CD4-positive, alpha-beta T cell treated with Interleukin-1 beta for 1 hour (primary cell): ENCODE measurements at places on chromosomes 3 and 15.

DNA sequence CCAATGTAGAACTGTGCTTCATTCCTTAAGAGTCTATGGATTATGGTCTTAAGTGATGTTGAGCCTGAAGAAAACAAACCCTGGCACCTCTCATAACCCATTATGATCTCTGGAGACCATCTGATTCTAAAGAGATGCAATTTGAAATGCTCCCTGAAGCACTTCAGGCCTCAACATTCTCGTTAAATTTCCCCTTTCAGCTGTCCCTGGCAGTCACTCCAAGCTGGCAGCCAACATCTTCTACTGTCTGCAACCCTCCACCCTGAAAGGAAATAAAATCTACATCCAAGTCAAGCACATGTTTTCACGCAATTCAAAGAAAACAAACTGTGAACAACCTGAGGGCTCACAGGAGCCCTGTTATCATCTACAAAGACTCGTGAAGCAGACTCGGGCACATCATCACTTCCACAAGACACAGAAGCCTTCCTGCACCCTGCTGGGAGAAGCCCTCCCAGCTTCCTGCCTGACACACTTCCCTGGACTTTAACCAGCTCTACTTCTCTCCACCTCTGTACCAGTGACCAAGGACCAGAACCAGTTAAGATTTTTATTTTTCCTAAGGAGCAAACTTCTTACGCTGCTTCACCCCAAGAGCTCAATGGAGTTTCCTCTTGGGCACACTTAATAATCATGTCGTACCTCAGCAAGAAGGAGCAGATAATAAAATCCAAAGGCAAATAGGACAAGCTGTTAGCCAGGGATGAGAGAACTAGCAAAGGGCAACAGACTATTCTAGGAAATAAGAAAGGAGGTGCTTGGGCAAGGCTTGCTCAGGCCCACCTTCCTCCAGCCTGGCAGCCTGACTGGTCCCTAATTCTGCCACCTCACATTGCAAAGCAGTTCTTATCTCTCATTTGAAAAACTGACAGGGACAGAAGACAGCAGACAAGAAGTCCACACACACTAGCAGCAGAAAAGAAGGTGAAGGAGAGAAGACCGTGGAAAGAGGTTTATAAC lies 67.1 kb downstream of the MAGI1 start:
- DNase-seq, result no peak

DNA sequence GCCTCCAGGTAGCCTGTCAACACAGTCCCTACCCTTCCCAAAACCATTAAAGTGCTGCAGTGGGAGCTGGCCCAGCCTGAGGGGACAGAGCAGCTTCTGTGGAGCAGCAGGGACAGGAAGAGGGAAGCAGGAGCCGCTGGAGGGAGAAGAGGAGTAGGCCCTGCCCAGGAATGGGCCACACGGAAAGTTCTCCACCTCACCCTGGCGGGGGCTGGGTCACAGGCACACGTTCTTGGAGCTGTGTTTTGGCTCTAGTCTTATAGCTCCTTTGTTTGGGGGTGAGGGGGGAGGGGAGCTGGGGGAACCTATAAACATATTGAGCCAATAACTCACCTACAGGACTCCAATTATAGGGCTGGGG lies 508.6 kb downstream of the SHQ1 start:
- DNase-seq, result no peak

GRCh38 chr3:55598224-55598623 lies 111.1 kb upstream of the WNT5A start:
- DNase-seq, result no peak

- DNase-seq, result no peak
Measured at GRCh38 chr3:7029562-7029961, 168.6 kb downstream of the GRM7 start.
